ENCODE measurements at places on chromosomes 5 and 9.

DNA sequence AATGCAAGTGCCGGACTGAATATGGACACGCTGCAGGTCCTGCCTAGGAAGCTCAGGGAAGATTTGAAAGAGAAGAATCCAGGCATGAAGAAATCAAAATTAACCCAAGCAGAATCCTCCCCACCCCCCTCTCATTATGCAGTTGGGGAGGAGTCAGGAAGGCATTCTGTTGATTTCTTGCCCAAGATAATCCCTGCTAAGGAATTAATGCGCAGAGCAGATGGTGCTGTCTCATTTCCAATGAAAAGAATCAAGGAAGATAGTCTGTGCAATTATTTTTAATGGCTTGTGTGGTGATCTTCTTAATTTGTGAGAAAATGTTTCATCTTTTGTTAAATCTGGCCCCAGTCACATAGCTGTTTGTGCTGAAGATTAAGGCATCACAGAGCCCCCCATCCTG lies 145.0 kb downstream of the ZNF462 start:
- DNase-seq = no peak

- no peak for DNase-seq
Measured at GRCh38 chr9:15882328-15882727, 329.5 kb downstream of the CCDC171 start.

DNA sequence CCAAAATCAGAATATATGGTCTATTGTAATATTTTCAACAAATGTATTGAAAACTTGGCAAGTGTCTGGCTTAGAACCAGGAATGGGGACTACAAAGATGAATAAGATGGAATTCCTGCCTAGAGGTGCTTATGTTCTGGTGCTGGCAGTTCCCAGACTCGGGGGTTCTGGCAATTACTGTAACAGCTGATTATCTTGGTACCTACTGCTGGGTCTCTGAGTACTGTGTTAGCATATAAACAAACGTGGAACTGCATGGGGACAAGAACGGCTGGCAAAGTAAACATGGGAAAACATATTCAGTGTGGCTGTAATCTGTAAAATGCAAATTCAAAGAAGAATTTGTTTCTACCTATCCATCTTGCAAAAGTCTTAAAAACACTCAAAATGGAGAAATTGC lies 89.9 kb downstream of the SLC24A2 start:
- DNase-seq = no peak

DNA sequence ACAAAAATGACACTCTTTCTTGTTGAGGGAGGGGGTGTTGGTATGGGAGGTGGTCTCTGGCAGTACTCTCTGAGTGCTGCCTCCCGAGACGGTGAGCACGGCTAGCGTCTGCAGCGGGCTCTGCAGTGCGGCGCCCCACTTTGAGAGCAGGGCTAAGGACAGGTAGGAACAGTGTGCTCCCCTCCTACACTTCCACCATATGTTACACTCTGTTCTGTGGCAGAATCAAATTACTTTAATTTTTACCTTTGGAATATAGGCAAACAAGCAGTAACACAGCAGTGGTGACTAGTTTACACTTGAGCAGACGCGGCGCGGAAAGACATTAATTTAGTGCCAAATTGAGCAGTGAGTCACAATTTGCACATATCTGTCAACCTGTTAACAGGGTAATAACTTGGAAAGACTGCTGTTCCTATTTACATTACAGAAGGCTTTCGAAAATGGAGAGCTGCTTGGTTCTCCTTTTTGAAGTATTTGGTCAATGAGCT lies 136.3 kb downstream of the MED27 start:
- no peak for DNase-seq

GRCh38 chr5:132086277-132086794 lies 12.7 kb downstream of the CSF2 start:
- DNase-seq = no peak

GRCh38 chr5:163384669-163385068 lies 52.7 kb upstream of the CCNG1 start:
- DNase-seq = no peak

GRCh38 chr9:130981002-130981755 lies 27.8 kb upstream of the LAMC3 start:
- no peak for DNase-seq

DNA sequence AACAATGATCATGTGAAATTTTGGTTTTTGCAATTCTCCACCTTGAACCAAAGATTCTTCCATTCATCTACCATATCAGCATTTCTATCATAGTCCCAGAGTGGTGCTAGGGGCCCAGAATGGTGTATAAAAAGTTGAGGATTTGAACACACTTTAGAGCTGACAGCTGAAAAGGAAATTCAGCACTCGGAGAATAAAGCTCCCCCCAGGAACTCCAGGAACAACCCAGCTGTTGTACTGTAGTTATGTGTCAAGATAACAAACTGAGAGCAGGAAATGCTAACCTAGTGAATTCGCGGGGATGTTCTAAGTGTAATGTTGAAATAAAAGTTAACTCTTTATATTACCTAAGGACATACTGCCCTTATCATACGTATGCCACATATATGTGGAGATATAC lies 216.7 kb downstream of the NFIB start:
- DNase-seq = no peak

DNA sequence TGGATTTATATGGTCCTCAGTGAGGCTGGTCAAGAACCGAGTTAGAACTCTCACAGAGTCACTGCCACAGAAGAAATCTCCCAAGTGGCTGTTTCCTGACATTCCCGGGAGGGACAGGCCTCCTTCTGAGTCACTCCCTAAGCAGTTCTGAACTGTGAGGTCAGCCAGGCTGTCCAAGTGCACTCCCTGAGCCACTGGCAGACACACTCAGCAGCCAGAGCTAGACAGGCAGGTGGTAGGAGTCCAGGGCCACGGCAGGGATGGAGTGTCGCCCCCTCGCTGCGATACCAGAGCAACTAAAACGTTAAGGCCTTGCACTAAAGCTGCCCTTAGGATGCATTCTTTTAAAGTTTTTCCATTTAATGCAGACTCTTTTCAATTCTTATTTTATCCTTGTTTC lies 3.4 kb downstream of the IL4 start:
- DNase-seq = no peak

DNA sequence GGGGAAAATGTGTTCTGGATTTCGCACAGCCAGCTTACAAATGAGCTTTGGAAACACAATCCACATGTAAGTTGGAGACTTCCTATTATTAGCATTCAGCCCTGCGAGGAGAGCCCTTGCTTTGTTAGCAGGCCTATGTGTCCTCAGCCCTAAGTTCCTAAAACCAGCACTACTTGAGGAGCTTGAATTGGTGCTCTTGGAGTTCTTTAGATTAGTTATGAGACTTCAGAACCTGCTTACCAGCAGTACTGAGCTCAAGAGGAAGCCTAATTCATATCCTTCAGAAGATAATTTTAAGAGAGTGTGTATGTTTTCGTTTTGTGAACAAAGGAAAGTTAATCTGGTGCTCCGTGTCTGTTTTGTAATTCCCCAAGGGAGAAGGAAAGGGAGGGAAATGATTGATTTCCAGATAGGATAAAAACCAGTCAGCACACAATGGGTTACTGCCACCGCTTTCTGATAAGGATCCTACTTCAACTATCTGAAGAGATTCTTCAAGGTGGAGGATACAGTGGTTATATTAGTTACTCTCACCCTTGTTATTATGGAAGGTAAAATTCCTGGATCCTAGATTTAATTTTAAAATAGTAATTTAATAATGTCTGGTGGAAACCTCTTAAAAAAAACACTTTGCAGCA lies 35.2 kb downstream of the PIK3R1 start:
- no peak for DNase-seq

GRCh38 chr9:127506814-127507750 lies 55.8 kb downstream of the LRSAM1 start:
- no peak for DNase-seq

- DNase-seq = no peak
Measured at GRCh38 chr9:134730011-134730760, 88.6 kb downstream of the COL5A1 start.
